Stimulated activated CD8-positive, alpha-beta memory T cell treated with anti-CD3 and anti-CD28 coated beads, Interleukin-7, amount 100 ng/mL, for 24 hours (primary cell): ENCODE measurements at places on chromosomes 16 and 17.

- no peak for DNase-seq
Observed at GRCh38 chr17:20925091-20925490, 117.7 kb downstream of the USP22 start.

DNA sequence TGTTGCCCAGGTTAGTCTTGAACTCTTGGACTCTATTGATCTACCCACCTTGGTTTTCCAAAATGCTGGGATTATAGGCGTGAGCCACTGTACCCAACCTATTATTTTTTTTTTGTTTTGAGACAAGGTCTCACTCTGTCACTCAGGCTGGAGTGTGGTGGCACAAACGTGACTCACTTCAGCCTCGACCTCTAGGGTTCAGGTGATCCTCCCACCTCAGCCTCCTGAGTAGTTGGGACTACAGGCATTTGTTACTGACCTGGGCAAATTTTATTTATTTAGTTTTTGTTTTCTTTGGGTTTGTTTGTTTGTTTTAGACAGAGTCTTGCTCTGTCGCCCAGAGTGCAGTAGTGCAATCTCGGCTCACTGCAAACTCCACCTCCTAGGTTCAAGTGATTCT is 4.0 kb downstream of the SAT2 start:
- DNase-seq, result no peak

- DNase-seq, result no peak
Observed at GRCh38 chr16:46980926-46981325, 7.5 kb upstream of the DNAJA2 start.

DNA sequence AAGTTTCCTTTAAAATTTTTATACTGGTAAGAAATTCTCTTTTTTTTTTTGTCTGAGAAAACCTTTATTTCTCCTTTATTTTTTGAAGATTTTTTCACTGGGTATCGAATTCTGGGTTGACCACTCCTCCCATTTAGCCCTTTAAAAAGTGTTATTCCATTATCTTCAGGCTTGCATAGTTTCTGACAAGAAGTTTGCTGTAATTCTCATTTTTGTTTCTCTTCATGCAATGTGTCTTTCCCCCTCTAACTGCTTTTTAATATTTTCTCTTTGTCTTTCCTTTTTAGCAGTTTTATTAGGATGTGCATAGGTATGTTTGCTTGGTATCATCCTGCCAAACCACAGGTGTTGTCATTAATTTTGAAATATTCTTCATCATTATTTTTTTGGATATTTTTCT is 67.7 kb upstream of the GOT2 start:
- DNase-seq, result no peak

- DNase-seq, result no peak
Observed at GRCh38 chr16:68737046-68737729, at the start of gene CDH1. CDH1 (plus strand) TSS chr16:68737292; CDS start chr16:68737416, 124 bp downstream.

- DNase-seq, result no peak
Observed at GRCh38 chr16:53115047-53115446, 60.3 kb downstream of the CHD9 start.

DNA sequence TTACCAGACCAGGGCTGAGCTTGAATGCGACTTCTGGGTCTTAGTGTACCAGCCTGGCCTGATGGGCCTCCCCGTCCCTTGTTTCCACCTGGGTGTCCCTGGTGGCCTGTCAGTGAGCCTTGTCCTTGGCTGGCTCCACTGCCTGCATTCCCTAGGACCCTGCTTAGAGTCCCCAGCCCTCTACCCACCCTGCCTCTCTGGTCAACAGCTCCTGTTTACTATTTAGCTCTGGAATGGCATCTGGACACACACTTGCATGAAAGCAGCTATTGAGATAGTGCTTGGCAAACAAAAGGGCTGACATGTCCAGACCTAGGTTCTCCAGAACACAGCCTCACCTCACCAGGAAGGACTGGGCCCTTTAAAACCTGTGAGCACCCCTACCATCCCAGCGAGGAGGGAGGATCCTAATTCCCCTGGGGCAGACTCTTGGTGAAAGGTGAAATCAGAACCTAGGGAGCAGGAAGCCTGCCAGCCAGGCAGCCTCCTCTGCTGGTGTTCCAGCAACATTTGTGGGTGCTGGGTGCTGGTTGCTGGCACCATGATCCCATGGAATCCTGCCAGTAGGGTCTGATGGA is 38.8 kb downstream of the RAI1 start:
- DNase-seq, result no peak

DNA sequence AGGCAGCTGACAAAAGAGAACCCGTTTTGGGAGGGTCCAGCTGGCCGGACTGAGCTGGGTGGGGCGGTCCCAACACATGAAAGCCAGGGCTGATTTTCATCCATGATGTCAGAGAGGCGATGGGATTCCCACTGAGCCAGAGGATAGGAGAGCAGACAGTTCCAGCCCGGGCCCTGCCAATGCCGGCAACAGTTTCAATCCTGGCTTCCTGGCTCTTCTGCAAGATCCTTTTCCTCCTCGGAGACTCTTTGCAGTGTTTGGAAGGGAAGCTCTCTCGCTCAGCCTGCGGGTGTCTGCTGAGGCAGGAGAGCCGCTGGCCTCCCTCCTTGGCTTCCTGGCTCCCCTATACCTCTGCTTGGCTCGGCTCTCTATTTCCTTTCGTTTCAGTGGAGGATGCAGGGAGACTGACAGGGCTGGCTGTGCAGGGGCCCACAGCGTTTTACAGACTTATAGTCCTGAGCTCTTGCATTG is 145.5 kb upstream of the SOX9 start:
- no peak for DNase-seq

- no peak for DNase-seq
Observed at GRCh38 chr17:50270435-50271362, 3.6 kb upstream of the TMEM92 start.

DNA sequence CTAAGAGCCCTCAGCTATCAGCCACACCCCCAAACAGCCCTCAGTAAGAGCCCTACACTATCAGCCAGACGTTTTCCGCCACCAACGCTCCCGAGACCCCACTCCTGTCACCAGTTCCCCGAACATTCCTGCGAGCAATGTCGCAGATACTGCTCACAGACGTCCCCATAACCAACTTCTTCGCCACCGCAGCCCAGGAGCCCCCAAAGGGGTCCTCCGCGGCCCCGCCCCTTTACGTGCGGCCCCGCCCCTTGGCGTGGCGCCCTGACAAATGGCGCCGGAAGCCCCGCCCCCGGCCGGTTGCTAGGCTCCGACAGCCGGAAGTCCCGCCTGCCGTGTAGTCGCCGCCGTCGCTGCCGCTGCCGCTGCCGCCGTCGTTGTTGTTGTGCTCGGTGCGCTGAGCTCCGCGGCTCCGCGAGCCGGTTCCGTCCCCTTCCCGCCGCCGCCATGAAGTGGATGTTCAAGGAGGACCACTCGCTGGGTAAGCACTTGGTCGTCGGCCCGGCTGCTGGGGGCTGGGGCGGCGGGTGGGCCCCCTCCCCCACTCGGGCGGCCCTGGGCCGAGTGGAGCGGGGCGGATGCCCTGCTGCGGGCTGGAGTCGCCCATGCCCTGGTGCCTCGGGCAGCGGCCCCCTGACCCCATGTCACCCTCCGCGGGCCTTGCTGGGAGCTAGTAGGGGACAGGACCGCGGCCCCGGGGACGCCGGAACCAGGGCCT is at the start of gene GABARAPL2:
GABARAPL2 (plus strand) TSS at position 340 of the 718 bp plus-strand sequence; CDS start at position 448, 108 bp downstream.
- peak; percentile 78 for DNase-seq

GRCh38 chr17:74529243-74529642 is 2.0 kb downstream of the CD300LB start:
- no peak for DNase-seq

- peak; percentile 53 for DNase-seq
Observed at GRCh38 chr16:15434425-15435215, at the start of gene BMERB1. BMERB1 (plus strand) TSS chr16:15434588; CDS start chr16:15434654, 66 bp downstream.

- DNase-seq, result no peak
Observed at GRCh38 chr16:71373073-71373472, 14.6 kb downstream of the CALB2 start.

GRCh38 chr17:35713069-35713728 is 18.2 kb upstream of the RASL10B start:
- DNase-seq, result no peak

- DNase-seq, result no peak
Observed at GRCh38 chr17:73311428-73311780, 397 bp downstream of the CDC42EP4 start.

DNA sequence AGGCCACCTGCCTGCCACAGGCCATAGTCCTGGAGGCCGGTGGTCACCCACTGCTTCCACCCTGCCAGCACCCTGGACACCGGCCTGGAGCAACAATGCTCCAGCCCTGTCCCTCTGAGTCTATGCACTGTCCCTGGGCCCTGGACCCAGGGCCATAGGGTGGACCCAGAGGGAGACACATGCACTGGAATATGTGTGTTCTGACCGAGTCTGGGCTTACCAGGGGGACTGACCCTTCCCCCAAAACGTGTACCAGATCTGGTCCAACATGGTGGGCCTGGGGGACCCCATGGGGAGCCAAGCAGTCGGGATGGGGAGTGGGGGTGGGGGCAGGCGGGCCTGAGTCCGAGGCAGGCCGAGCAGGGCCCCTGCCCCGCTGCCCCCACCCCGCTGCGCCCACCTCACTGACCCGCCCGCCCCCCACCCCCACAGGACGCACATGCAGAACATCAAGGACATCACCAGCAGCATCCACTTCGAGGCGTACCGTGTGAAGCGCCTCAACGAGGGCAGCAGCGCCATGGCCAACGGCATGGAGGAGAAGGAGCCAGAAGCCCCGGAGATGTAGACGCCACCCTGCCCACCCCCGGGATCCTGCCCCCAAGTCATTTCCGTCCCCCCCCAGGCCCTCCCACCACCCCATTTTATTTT is 357.4 kb downstream of the SEC14L1 start:
- DNase-seq, result no peak

- no peak for DNase-seq
Observed at GRCh38 chr17:32896647-32897258, 19.8 kb upstream of the MYO1D start.

DNA sequence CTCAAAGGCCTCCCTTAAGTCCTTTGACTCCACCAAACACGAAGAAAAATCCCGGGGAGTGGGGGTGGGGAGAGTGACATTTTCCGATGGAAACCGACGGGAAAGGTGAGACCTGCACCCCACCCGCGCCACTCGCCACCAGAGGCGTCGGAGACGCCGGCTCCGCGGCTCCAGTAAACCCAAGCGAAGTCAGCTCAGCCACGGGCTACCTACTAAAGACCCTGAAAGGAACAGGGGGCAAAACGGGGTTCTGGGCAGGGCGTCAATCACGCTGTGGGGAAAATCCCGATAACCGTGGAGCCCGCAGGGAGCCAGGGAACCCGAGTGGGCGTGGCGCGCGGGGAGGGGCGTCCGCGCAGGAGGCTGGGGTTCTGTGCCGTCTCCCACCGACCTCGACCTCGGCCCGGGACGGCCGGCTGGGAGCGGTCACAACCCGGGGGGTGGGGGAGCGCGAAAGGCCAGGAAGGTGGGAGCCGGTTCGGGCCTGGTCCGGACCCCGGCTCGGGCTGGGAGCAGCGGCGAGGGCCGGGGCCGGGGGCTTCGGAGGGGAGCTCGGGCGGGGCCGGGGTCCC is 565 bp downstream of the WDR45B start:
- DNase-seq, result peak; percentile 14

DNA sequence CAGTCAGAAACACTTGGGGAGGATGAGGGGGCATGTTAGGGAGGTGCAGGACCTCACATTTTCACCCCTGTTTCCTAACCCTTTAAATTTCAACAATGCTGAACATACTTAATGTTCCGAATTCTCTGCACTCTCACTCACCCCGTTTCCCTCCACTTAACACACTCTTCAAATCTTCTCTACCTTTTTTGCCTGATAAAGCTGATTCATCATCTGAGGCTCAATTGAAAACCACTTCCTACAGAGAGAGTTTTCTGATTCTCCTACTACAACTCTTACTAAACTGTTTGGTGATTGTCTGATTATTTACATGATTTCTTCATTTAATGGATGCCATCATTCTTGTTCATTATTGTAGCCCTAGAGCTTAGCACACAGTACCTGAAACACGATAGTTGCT is 42.4 kb downstream of the PCTP start:
- no peak for DNase-seq
